Cerebellar cortex (tissue), 1 donor: ENCODE measurements at places on chromosomes 11 and 22.
A peak's percentile ranks its signal among the peaks of the same experiment; 100 is the strongest.

- DNase-seq = no peak
Measured at GRCh38 chr11:123852321-123852720, 33.1 kb downstream of the TMEM225 start.

DNA sequence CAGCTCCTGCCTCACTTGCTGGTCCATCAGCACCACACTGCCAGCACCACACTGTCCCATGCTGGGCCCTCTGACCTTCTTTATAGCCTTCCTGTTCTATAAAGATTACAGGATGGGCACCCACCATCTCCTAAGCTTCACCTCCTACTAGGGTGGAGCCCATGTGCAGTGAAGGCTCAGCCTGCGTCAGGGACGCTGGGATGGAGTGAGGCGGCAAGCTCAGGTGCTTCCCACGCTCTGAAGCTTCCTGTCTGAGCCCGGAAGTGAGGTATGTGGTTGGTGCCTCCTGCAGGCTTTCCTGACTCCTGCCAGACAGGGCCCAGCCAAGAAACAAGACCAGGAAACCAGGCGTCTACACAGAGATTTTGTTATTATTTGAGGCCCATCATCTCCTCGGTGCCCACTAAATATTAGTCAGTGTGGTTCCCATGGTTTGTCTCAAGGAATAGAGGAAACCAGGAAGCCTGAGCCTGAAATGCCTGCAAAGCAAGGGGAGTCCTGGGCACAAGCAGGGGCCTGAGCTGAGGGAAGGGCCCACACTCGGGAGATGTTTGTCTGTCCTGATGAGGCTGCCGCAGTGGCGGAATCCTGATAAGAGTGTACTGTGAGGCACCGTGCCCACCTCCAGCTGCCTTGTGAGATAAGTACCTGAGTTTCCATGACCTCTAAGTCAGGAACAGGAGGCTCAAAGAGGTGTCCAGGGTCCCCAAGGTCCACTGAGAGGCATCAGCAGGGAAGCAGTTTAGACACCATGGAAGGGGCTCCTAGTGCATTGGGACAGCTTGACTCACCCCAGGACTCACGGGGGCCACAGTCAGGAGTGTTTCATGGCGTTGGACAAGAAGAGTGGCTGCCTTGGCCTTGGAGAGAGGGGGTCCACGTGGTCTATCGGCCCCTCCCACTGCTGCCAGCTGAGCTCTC, 22.0 kb downstream of the RSPH14 start:
- DNase-seq = no peak

- no peak for DNase-seq
Measured at GRCh38 chr11:395866-396265, 1.9 kb downstream of the PKP3 start.

GRCh38 chr11:32188785-32189184, 97.9 kb downstream of the RCN1 start:
- DNase-seq = no peak

- no peak for DNase-seq
Measured at GRCh38 chr11:113681282-113681681, 24.8 kb downstream of the TMPRSS5 start.

GRCh38 chr22:39999144-39999757, 4.5 kb downstream of the FAM83F start:
- no peak for DNase-seq

DNA sequence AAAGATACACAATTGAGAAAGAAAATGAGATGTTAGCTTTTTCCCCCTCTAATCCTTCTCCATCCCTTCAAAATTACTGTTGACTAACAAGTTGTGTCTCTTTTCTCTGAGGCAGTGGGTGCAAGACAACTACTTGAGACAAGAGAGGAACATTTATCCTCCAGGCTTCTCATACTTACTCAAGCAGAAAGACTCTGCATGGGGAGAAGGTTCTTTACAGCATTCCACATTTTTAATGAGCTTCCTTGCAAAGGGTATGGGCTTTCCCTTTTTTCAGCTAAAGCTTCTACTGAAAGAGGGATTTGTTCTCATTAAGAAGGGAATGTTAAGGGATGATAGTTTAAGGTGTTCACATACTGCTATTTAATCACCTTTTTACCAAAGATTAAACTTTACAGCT, 47.8 kb downstream of the PAX6 start:
- DNase-seq = peak; percentile 77

DNA sequence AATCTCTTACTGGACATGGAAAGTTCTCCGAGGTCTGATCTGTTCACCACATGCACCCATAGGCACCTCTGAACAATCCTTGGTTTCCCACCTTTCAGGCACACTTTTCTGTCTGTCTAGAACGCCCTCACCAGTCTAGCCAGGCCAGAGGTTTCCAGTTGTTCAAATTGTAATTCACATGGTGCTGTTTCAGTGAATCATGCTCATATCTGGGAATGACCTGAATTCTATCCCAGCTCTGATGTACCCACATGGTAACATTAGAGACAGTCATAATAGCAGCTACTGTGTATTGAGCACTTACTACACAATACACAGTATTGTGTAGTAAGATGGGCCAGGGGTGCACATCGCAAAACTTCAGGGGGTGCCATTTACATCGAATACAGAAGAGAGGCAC, 138.2 kb downstream of the COMMD9 start:
- DNase-seq = no peak
